ENCODE measurements at places on chromosomes 7 and 10. TPM values are rescaled to one million over a fixed set of nuclear protein-coding genes. Genes with fewer than 3 reads are reported as not detected.

- no peak overlapping the region for H3K4me3 ChIP-seq
- no peaks in the 10 kb centered on the region for H3K4me1 ChIP-seq
- no peak overlapping the region for H3K27ac ChIP-seq
- no peaks in the 10 kb centered on the region for H3K36me3 ChIP-seq
- DNase-seq, result no peak
Measured at GRCh38 chr7:3041986-3042675, 1.5 kb downstream of the CARD11 start.

The RNF32 gene
- 1.4 TPM for total RNA-seq

DNA sequence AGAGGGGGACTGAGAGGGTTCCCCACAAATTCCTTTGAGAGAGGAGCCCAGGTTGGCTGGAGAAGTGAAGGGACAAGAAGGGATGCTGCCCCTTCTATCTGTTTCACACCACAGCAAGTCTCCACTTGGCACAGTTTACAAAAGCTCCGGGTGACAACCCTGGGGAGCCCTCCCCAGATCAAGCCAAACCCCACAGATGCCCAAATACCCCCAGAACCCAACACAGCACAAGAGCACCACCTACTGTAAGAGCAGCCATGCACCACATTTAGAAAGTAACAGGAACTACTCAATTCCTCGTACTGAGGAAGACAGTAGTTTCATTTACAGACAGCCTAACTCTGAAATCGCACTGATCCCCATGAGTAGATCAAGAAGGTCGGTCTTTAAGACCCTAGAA lies 67.8 kb upstream of the ATP6V0A4 start:
- no peaks in the 10 kb centered on the region for H3K36me3 ChIP-seq
- no peaks in the 10 kb centered on the region for H3K4me1 ChIP-seq
- H3K27me3 ChIP-seq, result no peaks in the 10 kb centered on the region
- DNase-seq, result no peak
- no peak overlapping the region for H3K4me3 ChIP-seq

GRCh38 chr7:28112012-28112411 lies 68.6 kb downstream of the JAZF1 start:
- no peak overlapping the region for H3K4me3 ChIP-seq
- H3K27me3 ChIP-seq, result no peaks in the 10 kb centered on the region
- no peaks in the 10 kb centered on the region for H3K4me1 ChIP-seq
- H3K36me3 ChIP-seq, result no peaks in the 10 kb centered on the region
- H3K27ac ChIP-seq, result no peak overlapping the region

- DNase-seq, result no peak
- no peaks in the 10 kb centered on the region for H3K4me1 ChIP-seq
- H3K27me3 ChIP-seq, result peaks cover 5% of the 10 kb centered on the region
- no peaks in the 10 kb centered on the region for H3K36me3 ChIP-seq
Measured at GRCh38 chr10:6047847-6048246, 14.3 kb downstream of the IL2RA start.

The NEUROD6 gene
- total RNA-seq, result not detected

The UBN2 gene
- 12.9 TPM for total RNA-seq

DNA sequence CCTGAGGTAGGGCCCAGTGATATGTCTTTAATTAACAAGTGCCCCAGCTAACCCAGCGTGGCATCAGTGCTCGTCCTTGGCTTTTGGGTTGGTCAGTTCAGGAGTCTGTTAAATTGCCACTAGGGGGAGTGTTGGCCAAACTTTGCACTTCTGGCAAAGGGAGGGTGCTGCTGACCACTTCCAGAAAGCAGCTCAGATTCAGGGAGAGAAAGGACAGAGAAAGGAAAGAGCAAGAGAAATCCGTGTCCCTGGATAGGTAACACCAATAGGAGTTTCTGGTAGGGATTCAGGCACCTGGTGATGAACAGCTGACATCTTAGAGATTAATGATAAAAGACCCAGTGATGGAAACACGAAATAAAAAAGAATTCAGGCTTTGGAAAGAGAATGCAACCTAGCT lies 243.1 kb upstream of the AOAH start:
- peak; percentile 71 for DNase-seq
- H3K27ac ChIP-seq, result no peak overlapping the region
- peaks cover 14% of the 10 kb centered on the region for H3K4me1 ChIP-seq

The ZCWPW1 gene
- 1.8 TPM for total RNA-seq

The SSC4D gene
- total RNA-seq, result 6.9 TPM

GRCh38 chr10:102776779-102777456 lies 33.2 kb downstream of the WBP1L start:
- H3K4me3 ChIP-seq, result peak overlapping the region; percentile 19
- DNase-seq, result peak; percentile 90
- H3K4me1 ChIP-seq, result peaks cover 70% of the 10 kb centered on the region
- H3K36me3 ChIP-seq, result no peaks in the 10 kb centered on the region
- no peaks in the 10 kb centered on the region for H3K27me3 ChIP-seq
- H3K27ac ChIP-seq, result peak overlapping the region; percentile 97

DNA sequence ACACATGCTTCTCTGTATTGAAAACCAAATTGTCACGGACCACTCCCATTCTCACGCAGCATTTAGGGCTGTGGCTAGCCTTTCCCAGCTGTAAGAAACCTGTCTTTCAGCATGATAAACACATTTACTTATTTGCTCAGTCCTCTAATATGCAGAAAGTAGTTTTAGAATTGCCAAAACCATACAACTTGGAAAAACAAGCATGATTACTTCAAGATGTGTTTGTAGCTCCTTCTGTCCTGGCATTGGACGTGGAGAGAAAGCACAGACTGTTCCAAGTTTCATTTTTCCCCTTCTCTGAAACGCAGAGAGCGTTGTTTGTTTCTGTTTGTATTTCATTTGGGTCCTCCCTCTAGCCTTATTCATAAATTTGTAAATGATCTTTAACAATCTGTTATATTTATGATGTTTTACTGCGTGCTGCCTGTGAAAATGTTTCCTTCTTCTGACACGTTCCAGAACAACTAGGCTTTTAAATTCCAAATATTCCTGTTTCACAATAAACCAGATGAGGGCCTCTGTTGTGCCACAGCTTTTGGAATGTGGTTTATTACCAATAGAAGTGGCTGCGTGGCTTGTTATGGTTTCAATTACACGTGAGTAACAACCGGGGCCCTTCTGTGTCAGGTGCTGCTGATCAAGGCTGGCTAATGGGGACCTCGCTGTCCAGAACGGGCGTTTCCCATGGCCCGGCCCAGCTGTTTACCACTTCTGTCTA lies 26.1 kb downstream of the MNX1 start:
- DNase-seq, result no peak
- H3K36me3 ChIP-seq, result no peaks in the 10 kb centered on the region
- no peak overlapping the region for H3K4me3 ChIP-seq
